Activated T-helper 17 cell treated with anti-CD3 and anti-CD28 coated beads, Interleukin-2, amount 50 U/mL, for 72 hours (primary cell): ENCODE measurements at places on chromosomes 7 and 10. TPM values are rescaled to one million over a fixed set of nuclear protein-coding genes. Genes with fewer than 3 reads are reported as not detected.

DNA sequence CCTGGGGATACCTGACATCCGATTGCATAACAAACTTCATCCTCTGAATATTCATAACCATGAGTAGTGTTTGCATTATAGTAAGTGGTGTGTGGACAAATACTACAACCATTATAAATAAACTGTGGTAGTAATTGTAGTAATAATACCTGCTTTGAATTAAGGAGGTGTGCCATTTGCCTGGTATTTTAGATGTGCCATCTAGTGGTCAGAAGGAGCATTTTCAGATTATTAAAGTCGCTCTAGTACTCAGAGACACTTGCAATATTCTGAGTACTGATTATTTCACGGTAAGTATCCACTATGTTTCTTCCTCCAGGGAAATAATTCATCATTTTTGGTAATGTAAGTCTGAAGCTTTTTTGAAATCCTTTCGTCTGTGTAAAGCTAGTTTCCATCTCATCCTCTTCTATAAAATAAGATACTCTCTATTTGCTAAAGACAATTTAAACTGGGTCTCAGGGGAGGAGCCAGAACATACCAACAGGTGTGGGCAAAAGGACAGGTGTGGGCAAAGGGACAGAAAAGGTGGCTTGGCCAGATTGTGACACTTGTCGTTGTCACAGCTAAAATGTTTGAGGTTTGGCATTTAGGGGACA lies 115.3 kb upstream of the WDR11 start:
- no peak for ATAC-seq

CFAP69 gene
- total RNA-seq = 0.35 TPM

NPC1L1 gene
- 0.32 TPM for total RNA-seq

CPVL gene
- total RNA-seq = not detected
